ENCODE measurements at places on chromosomes 1 and 21.

DNA sequence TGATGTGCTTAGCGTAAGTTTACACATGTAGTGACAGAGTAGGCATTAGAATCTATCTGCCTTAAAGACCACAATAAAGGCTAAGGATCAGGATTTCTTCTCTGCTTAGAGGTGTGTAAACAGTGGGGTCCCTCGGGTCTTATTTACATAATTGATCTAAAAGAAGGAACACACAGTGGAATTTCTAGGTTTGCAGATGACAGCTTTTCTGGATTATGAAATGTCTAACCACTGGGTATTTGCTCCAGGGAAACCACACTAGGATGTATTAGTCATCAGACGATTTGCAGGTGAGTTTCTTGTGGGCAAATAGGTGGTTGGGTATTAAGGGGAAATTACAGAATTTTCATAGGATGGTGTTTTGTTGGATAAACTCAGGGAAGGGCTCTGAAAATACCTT, 5.8 kb downstream of the LRRC8D start:
- DNase-seq = no peak

- no peak for DNase-seq
Observed at GRCh38 chr1:168480997-168481396, 62.8 kb downstream of the XCL2 start.

GRCh38 chr1:163115887-163116286, 46.7 kb downstream of the RGS4 start:
- no peak for DNase-seq

- DNase-seq = no peak
Observed at GRCh38 chr1:77446841-77447555, 165.2 kb downstream of the AK5 start.

DNA sequence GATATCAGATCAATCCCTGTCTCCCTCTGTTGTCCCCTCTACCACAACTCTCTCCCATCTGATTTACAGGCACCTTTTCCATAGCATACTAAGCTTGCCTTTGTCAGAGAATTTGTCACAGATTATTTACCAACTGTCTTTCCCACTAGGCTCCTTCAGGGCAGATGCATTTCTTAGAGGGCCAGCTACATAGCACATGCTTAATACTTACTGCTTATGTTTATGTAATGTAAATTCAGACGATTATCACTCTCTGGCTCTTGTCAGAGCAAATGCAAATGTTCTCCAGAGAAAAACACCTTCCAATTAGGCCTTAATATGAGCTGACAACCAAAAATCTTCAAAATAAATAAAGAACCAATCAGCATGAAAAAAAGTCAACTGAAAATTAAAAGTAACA, 15.3 kb upstream of the RABGGTB start:
- DNase-seq = no peak

All from SJSA1 (cell line).